ENCODE measurements at places on chromosomes 1 and 21.

DNA sequence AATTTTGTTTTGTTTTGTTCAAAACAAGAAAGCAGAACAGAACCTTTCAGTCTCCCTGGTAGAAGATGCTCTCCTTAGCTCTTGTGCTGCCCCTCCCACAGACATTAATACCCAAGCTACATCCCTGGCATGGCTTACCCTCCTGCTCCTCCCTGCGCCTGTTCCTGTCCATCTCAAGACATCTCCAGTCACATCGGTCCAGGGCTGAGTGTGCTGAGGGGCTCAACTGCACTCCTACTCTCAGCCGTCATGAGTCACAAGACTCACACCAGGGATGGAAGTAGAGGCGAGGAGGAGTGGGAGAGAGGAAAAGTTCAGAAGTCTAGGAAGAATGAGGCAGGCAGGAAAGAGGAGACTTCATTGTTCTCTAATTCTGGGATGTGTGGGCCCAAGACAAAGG, 9.2 kb upstream of the TACSTD2 start:
- DNase-seq = no peak

- DNase-seq = no peak
These were observed 189.0 kb upstream of the FGGY start for GRCh38 chr1:59107916-59108315.

- DNase-seq = no peak
These were observed 59.8 kb upstream of the SLC35F3 start for GRCh38 chr1:233844692-233845091.

- no peak for DNase-seq
These were observed 482 bp upstream of the MTR start for GRCh38 chr1:236794585-236795034.

DNA sequence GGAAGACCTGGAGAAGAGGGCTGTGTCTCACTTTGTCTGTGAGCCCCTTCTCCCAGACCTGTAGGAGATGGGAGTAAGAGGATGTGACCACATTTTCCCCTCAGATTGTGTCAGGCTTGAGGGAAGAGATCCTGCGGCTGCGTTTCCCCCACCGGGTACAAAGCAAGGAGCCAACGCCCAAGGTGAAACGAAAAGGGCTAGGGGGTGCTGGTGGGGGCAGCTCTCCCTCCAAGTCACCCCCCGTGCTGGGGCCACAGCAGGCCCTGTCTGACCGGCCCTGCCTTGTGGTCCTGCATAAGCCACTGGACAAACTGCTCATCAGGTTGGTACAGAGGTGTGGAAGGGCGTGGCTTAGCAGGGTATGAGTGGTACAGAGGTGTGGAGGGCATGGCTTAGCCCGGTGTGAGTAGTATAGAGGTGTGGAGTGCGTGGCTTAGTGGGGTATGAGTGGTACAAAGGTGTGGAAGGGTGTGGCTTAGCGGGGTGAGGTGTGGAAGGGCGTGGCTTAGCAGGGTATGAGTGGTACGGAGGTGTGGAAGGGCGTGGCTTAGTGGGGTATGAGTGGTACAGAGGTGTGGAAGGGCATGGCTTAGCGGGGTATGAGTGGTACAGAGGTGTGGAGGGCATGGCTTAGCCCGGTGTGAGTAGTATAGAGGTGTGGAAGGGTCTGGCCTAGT, 30.6 kb downstream of the HYI start:
- DNase-seq = no peak

GRCh38 chr1:33818071-33818470, 45.8 kb upstream of the HMGB4 start:
- DNase-seq = no peak

- no peak for DNase-seq
These were observed 4.4 kb downstream of the PLEKHO1 start for GRCh38 chr1:150154143-150154542.

DNA sequence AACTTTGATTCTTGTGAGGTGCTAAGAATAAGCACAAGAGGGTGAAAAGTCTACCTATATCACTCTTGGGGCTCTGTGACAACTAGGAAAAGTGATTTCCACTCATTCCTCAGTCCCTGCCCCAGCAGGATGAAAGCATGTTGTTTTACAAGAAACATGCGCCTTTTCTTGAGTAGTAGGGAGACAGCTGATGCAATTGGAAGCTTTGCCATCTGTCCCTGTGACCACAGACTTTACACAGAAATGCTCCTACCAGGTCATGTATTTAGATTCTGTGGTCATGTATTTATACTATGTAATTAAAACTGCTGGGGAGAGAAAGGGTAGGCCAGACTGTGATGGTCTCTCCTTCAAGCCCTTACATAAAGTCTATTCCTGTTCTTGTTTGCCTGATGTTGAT, 445.5 kb downstream of the PTPRC start:
- no peak for DNase-seq

DNA sequence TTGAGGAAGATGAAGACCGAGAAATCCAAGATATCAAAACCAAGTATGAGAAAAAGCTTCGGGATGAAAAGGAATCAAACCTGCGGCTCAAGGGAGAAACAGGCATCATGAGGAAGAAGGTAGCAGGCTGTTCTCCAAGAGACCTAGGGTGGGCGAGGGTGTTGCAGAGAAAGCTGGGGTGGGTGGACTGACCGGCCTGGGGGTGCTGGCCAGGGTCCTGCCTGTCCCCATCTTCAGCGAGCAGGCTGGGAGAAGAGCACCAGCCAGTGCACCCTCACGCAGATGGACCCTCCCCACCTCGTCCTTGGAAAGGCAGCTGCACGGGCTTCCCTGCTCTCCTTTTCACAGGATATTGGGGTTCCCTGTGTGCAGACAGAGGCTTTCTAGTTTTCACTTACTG, 46.9 kb upstream of the TMEM125 start:
- DNase-seq = no peak

DNA sequence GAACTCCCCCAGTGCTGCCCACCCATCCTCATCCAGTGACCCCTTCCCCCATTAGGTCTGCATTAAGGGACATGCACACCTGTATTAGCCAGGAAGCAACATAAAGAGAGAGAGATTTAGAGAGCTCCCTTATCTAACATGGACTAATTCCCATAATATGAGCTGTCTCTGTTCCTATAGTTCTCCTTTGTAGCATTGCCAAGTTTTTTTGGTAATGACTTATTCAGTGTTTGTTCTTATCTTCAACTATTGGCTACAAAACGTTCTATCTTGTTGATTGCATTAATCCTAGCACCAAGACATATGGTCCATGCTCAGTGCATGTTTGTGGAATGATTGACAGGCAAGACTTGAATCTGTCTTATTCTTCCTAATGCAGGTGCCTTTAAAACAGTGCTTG, 264.0 kb downstream of the ADGRL2 start:
- no peak for DNase-seq

DNA sequence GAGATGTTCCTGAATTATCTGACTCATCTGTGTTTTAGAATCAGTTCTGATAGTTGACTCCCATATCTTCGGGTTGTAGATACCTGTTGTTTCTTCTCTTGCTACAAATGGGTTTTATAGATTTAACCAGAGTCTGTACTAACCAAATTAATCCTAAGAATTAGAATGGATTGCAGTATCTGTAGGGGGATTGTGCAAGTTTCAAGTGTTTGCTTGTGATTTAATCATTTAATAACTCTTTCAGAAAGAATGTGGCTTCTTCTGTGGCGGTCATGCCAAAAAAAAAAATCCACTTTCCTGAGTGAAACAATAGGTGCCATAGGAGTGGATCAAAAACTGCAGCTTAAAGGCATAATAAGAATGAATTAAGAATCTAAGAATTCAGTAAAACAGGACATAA, 9.4 kb downstream of the IPO9 start:
- no peak for DNase-seq

DNA sequence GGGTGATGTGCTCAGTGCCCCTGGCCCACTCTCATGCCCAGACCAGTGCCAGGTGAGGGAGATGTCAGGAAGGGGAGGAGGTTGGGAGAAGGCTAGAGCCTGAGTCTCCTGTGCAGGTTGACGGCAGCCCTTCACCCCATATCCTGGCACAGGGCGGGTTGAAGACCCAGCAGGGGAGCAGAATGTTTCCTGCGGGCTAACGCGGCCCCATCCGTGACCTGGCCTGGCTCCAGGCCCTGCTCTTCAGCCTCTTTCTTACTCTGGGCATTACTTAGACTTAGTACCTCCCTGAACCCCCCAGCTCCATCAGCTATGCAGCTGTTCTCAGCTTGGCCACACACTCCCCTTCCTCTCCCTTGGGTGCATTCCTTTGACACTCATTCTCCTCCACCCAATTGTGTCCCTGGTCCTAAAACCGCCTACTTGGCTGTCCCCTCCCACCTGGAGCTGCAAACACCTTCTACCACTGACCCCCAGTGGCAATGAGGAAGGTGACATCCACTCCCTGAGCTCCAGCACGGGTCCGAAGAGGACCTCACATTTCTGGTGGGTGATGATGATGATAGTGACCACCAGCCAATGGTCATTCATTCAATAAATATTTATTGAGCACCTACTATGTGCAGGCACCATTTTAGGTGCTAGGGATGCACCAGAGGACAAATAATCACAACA, 179.0 kb downstream of the PTPRU start:
- DNase-seq = no peak

DNA sequence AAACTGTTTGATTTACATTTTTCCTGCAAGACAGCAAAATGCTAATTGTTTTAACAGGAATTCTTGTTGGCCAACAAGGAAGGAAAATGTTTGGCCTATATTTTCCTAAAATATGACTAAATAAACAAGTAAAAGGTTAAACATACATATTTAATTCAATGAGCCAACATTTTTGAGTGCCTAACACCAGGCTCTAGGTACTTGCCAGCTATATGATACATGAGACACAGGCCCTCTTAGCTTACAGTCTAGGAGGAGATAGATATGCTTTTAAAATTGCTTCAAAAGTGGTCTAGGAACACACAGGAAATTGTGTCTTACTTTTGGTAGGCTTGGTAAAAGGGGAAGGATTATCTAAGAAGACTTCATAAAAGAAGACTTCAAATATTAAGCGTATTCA, 50.9 kb downstream of the PIGK start:
- no peak for DNase-seq

GRCh38 chr1:32159189-32159588, 20.3 kb upstream of the TXLNA start:
- no peak for DNase-seq

GRCh38 chr1:68433395-68433794, 16.4 kb downstream of the RPE65 start:
- DNase-seq = no peak

GRCh38 chr21:41621513-41621912, 113.6 kb upstream of the TMPRSS2 start:
- DNase-seq = no peak

- DNase-seq = no peak
These were observed 5.6 kb downstream of the AHCTF1 start for GRCh38 chr1:246925997-246926626.

- no peak for DNase-seq
These were observed 36.0 kb downstream of the KRTAP10-1 start for GRCh38 chr21:44503901-44504399.

- DNase-seq = no peak
These were observed 87.3 kb downstream of the HSF2BP start for GRCh38 chr21:43571976-43572375.

DNA sequence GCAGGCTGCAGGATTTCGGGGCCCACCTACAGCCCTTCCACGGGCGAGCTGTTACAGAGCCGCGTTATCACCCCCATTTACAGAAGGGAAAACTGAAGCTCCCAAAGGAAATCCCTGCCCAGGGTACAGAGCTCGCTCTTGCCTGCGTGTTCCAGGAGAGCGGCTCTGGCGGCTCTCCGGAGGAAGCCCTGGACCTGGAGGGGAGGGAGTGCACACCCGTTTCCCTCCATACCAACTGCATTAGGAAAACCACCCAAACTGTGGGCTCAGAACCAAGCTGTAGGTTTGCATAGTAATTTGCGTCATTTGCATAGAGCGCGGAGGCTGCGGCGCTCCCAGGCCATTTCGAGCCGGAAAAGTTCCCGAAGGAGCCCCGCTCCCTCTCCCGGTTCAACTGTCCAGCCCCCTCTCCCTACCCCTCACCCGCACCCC, 24.7 kb upstream of the ADGRB2 start:
- DNase-seq = no peak

DNA sequence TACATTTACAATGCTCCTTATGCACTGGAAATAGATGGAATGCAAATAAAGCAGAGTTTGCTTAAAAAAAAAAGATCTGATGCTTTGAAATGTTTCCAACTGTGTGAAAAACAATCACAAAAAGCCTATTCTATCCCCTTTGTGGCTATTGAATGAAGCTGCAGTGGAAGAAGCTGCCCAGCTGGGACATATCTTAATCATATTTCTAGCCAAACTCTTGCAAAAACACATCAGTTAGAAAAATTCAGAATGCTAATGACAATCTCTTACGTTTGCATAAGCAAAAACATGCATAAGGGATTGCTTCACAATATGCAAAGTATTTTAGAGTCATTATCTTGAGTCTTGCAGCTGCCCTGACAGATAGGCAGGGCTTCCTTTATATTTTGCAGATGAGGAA, 526.4 kb upstream of the USP24 start:
- DNase-seq = no peak

GRCh38 chr1:15618655-15619525, 1.6 kb downstream of the DDI2 start:
- no peak for DNase-seq

DNA sequence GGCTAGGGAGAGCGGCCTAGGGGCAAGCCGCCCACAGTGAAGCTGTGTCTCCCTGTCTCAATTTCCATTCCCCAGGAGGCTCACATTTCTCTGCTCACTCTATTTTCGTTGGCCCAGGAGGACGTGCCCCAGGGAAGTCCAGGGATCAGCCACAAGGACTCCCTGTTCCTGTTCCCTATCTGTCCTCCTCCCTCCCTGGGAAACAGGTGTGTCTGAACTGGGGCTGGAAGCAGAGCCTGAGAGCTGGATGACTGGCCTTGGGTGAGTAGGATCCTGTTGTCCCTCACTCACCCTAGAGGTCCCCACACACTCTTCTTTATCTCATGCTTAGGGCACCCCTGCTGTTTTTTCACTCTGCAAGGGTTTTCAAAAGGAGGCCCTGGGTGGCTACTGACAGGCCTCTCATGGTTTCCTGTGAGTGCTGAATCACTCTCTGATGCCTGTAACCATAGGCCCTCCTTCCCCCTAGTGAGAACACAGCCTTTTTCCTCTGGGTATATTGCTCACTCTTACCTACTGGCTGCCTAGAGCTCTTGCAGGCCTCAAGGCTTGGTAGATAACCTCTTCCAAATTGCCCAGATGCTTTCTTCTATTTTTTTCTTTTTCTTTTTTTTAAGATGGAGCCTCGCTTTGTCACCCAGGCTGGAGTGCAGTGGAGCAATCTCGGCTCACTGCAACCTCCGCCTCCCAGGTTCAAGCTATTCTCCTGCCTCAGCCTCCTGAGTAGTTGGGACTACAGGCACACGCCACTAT, 3.3 kb upstream of the UTP11 start:
- DNase-seq = peak; percentile 58

- DNase-seq = peak; percentile 51
These were observed 80.3 kb upstream of the ARTN start for GRCh38 chr1:43853161-43853921.

DNA sequence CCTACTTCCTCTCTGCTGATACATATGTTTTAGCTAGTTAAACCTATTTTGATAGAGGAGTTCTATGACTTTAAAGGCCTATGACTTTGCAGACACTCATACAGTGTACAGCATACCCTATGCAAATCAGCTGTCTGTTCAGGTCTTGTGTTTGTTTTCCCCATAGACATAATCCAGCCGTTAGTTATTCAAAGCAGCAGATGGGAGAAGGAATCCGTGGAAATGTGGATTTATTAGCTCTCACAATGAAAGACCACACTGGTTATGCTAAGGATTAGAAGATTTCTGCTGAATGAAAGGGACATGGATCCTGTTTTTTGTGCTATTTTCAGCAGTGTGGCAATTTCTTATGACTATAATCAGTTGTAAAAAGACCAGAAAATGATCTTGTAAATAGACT, 59.8 kb downstream of the MAST2 start:
- no peak for DNase-seq

GRCh38 chr1:151039521-151039920, 3.1 kb downstream of the BNIPL start:
- no peak for DNase-seq

- no peak for DNase-seq
These were observed 7.1 kb downstream of the DMRTA2 start for GRCh38 chr1:50416150-50416527.

Data from CD4-positive, alpha-beta T cell treated with Interleukin-4 for 1 hour (primary cell).